Fibroblast of lung (primary cell): ENCODE measurements at places on chromosomes 6 and 20.

DNA sequence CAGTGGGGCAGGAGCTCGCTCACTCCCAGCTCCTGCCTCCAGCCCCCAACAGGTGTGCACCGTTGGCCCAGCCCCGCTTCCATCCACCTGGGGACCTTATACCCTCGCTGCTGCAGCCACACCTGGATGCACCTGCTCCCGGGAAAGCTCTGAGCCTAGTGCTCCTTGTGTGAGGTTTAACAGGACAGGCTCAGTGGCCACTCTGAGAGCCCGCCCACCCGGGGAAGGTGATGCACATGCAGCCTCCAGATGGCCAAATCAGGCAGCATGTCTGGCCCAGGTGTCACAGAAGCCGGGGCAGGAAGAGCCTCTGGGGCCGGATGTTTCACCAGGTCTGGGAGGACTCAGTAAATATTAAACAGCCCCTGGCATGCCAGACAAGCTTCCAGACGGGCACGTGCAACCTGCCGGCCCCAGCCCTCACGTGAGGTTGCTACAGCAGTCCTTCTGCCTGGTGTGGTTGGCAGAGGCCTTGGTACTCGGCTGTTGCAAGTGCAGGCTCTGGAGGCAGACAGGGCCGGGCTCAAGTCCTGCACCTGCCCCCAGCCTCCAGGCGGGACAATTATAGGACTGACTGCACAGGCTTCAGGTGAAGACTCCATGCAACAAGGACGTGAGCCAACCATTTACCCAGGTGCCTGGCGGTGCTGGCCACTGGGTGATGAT is 66.9 kb downstream of the RIPOR3 start:
- DNase-seq, result no peak

DNA sequence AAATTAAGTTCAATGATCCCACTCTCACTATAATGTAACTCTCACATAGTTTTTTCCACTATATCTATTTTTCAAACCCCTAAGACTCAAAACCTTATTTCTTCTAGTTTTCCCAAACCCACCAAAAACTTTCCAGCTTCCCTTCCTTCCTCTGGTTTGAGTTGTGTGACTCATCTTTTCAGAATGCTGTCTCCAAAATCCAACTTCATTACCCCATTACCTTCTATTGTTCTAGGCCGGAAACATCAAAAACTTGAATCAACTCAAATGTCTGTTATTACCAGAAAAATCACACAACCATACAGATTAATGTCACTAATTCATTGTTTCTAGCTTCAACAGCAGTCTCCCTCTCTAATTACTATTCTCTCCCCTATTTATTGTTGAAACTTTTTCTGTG is 1090.3 kb downstream of the HACE1 start:
- DNase-seq, result no peak

GRCh38 chr20:4866429-4866828 is 134.9 kb downstream of the SLC23A2 start:
- no peak for DNase-seq

GRCh38 chr6:27891320-27891875 is 20.8 kb downstream of the OR2B2 start:
- no peak for DNase-seq

DNA sequence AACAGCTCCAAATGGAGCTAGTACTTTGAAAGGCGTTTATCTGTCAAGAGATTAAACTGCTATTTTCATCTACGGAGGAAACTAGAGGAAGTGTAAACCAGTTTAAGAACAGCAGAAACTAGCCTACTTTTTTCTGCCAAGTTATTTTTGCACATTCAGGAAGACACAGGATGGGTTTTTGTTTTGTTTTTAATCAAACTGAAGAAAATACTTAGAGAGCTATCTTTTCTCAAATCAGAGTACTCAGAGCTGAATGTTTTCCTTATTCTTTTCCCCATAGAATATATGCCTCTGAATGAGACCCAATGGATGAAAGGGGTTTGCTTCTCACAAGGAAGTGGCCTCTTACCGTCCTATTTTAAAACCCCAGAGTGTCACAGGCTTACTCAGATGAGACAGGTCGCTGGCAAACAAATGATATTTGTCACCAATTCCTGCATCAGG is 538.5 kb downstream of the CD83 start:
- DNase-seq, result no peak

- DNase-seq, result peak; percentile 51
Measured at GRCh38 chr20:24100370-24101011, 111.9 kb upstream of the GGTLC1 start.

GRCh38 chr6:163565140-163565539 is 150.6 kb downstream of the QKI start:
- DNase-seq, result peak; percentile 25

- DNase-seq, result no peak
Measured at GRCh38 chr6:93048381-93048780, 371.0 kb downstream of the EPHA7 start.

- no peak for DNase-seq
Measured at GRCh38 chr6:151493804-151494234, at the start of gene CCDC170. Gene CCDC170, plus strand, starts transcription at chr6:151494017. Its CDS starts 112 bp downstream, at chr6:151494129.

- DNase-seq, result no peak
Measured at GRCh38 chr6:168581706-168582105, 140.7 kb downstream of the SMOC2 start.

DNA sequence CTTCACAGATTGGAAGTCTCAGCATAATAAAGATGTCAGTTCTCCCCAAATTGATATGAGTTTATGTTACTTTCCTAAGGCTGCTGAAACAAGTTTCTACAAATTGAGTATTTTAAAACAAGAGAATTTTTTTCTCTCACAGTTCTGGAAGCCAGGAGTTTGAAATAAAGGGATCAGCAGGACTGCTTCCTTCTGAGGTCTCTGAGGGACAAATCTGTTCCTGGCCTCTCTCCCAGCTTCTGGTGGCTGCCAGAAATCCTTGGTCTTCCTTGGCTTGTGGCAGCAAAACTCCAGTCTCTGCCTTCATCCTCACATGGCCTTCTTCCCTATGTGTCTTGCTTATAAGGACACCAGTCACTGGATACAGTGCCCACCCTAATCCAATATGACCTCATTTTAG is 136.1 kb downstream of the TFAP2A start:
- DNase-seq, result no peak

- DNase-seq, result no peak
Measured at GRCh38 chr6:10101551-10102252, 313.2 kb downstream of the TFAP2A start.

DNA sequence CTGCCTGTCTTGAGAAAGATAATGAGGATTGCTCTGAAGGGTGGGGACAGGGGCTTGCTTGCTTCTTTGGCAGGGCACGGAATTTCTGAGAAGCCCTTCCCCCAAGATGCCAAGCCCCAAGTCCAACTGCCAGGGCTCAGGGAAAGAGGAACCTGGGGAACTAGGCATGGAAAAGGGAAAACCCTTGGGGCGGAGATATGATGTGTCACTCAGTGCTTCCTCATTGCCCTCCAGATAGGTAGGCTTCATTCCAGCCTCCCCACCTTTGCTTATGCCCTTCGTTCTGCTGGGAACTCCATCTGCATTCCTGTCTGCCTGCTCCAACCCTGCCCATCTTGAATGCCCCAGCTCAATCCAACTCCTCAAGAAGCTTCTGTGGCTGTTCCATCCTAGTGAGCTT is 61.2 kb downstream of the VEGFA start:
- no peak for DNase-seq

GRCh38 chr20:45495501-45495941 is 19.9 kb downstream of the SPINT3 start:
- no peak for DNase-seq

DNA sequence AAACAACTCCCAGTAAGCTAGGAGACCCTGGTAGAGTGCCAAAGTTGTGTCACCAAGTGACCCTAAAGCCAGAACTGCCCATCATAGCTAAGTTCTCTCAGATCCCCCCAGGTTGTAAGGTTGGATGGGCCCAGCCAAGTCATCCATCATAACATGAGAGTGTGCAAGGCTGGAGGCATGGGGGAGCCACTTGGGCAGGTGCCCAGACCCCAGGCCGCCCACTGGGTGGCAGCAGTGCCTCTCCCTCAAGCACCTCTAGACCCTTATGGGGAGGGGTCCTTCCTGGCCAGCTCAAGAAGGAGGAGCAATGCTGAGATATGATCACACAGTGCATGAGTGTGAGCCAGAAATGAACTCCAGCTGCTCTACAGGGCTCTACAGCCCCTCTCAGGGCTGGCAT is 154.5 kb downstream of the MYLK4 start:
- no peak for DNase-seq

- DNase-seq, result peak; percentile 29
Measured at GRCh38 chr6:133218852-133219251, 22.3 kb upstream of the EYA4 start.

- no peak for DNase-seq
Measured at GRCh38 chr6:41405941-41406727, 70.7 kb downstream of the NCR2 start.

- DNase-seq, result no peak
Measured at GRCh38 chr6:15389084-15389764, 143.4 kb downstream of the JARID2 start.

DNA sequence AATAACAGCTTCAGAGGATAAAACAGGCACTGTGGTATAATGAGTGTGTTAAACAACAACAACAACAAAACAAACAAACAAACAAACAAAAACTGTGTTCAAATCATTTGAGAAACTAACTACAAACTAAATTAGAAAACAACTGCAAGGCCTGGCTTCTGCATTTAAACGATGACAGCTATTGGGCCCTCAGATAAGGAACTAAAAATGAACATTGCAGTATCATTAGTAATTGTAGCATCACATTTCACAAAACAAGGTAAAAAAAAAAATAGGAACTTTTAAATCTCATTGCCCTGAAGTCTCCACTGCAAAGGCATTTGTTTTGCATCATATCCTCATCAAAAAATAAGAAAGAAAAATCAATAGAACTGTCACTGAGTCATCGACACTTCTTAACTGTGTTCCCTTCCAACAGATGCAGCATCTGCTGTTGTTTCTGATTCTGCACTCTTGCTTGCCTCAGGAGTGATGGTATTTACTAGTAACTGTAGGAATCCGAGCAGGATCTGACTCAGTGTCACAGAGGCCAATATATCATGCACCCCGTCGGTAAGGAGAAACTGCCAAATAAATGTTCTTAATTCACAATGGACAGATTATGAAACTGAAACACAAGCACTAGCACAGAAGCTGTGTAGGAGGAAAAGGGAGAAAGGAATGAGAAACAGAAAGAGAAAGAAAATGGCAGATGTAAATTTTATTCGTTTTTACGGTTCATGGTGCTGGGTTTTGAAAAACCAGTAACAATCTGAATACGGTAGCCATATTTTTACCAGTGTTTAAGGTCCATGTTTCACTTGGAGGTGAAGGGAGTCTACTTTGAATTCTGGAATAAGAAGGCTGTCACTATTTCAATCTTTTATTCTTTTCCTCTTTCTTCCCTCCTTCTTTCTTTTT is 365.7 kb upstream of the EPHA7 start:
- DNase-seq, result peak; percentile 92

GRCh38 chr6:106279179-106279578 is 46.4 kb downstream of the ATG5 start:
- peak; percentile 80 for DNase-seq

- DNase-seq, result no peak
Measured at GRCh38 chr20:41274152-41274551, 43.4 kb downstream of the ZHX3 start.

GRCh38 chr6:159943101-159943632 is 25.7 kb upstream of the IGF2R start:
- peak; percentile 47 for DNase-seq

- no peak for DNase-seq
Measured at GRCh38 chr20:63320041-63320511, 27.1 kb downstream of the COL20A1 start.

DNA sequence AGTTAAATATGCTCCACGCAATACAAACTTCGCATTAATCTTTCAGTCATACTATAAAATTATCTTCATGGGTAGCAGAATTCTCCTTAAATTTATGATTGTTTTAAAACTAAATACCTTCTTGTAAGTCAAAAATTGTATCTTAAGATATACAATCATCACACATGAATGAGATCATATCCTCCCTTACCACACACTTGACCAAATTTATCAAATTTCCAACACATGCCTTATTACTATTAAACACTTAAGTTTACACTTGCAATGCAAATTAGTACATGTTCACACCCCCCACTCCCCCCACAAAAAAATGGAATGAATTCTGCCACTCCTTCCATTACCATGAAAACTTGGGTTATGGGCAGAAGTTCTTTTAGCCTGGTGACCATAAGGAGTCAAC is 13.8 kb downstream of the RANBP9 start:
- DNase-seq, result no peak

DNA sequence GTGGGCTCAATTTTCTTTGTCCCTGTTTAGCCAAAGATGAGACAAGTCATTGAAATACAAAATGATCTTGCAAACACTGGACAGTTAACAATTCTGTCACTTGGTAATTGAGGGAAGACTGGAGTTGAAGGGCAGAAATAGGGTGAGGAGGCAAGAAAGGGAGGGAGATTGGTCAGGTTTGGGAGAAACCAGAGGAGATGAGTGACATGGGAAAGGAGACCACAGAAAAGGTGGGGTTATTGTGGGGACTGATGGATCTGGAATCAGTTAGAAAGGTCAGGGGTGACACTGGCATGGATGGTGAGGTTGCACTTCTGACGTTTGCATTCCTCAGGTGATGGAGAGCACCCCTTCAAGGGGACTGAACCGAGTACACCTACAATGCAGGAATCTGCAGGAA is 693 bp downstream of the GTF2H4 start:
- no peak for DNase-seq

DNA sequence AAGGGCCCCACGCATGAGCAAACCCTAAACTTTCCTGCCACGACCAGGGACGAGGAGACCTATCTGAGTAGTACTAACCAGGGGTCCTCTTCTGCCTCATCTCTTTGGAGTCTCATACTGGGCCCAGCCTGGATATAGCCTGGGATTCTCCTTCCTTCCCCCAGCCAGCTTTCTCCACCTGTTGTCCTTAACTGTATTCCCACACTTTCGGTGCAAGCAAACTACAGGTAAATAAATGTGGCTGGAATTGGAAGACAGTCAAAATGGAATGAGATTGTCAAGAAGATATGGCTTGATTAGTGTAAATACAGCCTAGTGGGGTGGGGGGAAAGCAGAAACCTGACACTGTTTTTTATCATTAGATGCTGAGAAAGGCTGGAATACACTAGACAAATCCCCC is 23.5 kb upstream of the LY86 start:
- no peak for DNase-seq

DNA sequence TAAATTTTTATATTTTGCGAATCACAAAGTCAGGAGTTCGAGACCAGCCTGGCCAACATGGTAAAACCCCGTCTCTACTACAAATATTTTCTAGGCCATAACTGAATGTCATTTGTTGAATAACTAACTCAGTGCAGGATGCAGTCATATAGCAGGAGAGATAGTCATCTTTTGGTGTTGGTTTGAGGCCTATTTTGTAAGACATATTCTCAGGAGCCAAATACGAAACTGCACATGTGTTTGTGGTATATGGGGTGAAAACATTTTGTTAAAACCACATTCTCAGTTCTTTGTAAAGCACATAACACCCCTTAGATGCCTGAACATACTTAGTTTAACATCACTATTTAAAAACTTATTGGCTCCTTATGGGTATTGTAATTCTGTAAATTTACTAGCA is 4.7 kb upstream of the ENPP5 start:
- no peak for DNase-seq
